Activated T-cell treated with anti-CD3 and anti-CD28 coated beads for 24 hours (primary cell): ENCODE measurements at places on chromosomes 5 and 9.

- DNase-seq: no peak
These were observed 585.3 kb downstream of the EBF1 start for GRCh38 chr5:158514319-158514985.

- DNase-seq: no peak
These were observed 26.6 kb upstream of the TTLL11 start for GRCh38 chr9:122119721-122120120.

DNA sequence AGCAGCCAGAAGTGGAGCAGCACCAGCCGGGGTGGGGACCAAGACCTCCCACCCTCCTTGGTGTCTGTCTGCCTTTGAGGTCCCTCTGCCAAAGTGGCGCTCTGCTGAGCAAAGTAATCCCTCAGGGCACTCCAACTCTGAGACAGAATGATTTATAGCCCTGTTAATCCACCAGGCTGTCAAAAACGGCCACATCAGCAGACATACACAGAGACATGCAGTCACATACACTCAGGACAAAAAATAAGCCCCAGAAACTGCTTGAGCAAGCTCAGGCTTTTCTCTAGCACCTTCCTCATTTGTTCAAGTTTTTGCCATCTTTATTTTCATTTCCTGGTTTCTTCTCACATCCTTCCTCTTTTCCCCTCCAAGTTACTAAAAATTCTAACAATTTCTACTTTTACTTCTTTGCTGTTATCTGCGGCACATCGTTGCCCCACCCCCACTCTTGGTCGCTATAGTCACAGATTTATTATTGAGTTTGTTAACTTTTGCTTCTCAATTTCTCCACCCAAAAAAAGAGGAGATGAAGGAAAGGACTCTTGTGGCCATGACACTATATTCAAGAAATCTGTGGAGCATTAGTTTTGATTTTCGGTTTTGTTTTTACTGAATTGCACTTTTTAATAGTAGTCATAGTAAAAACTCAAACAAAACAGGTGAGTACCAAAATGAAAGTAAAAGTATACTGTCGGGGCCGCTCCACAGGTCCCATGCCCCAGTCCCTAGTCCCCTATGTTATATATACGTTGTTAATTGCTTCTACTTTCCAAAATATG, 17.4 kb upstream of the ADRB2 start:
- no peak for DNase-seq

DNA sequence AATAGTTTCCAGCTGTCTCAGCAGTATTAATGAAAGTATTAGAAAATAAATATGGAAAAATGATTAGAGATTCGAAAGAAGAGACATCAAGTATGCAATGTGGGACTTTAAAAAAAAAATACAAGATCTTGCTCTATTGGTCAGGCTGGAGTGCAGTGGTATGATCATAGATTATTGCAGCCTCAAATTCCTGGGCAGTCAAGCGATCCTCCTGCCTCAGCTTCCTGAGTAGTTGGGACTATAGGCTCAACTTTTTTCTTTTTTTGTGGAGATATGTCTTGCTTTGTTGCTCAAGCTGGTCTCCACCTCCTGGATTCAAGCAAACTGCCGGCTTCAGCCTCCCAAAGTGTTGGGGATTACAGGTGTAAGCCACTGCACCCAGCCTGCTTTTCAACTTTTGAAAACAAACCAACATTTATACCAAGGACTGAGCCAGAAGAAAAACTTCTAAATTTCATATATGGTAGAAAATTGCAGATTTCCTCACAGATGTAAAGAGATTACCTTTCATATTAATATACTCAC, 323.1 kb downstream of the ADGRV1 start:
- no peak for DNase-seq
